ENCODE measurements at places on chromosomes 6 and 20.

- DNase-seq, result no peak
Observed at GRCh38 chr20:34083137-34083536, 28.9 kb downstream of the EIF2S2 start.

- no peak for DNase-seq
Observed at GRCh38 chr6:170262489-170263088, 28.3 kb downstream of the DLL1 start.

- no peak for DNase-seq
Observed at GRCh38 chr6:52081237-52081636, 6.2 kb downstream of the PKHD1 start.

- DNase-seq, result no peak
Observed at GRCh38 chr6:146578054-146578453, 20.7 kb upstream of the ADGB start.

DNA sequence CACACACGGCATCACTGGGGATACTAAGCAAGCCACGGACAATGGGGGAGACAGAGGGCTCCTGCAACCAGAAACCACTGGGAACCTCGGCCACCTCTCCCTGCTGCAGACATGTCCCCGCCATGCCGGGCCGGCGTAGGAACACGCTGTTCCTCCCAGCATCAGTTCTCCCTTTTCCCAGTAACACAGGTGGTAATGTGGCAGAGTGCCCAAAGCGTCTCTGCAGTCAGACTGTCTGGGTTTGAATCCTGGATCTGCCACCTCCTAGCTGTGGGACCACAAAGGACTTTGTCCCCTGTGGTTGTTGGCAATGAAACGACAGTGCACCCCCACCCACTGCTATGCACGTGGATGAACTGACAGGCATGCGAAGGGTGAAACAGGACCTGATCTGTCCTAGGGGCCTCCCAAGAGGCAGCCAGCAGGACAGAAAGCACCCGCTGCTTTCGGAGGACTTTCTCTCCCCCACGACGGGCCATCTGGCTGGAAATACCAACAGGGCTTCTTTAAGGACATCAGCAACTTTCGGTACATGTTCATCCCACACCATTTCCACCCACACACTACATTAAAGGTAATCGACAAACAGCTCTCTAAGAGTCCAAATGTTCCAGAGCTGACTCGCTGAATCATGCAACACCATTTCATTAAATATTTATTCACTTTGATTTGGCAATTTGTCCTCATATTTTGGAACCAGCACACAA is 74.1 kb downstream of the SULF2 start:
- no peak for DNase-seq

DNA sequence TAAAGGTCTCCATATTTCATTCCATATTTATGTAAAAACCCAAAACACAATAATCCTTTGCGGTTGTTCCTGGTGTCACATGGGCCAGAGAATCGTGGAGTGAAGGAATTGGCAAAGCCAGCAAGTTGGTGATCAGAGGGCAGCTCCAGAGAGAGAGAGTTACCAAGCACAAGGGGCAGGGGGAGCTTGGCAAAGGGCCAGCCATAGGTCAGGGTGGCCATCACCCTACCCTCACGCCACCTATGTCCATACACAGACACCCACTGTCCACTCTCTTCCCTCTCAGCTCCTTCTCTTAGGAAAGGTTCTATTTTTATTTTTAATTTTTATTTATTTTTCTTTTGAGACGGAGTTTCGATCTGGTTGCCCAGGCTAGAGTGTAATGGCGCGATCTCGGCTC is 163.2 kb upstream of the JARID2 start:
- no peak for DNase-seq

GRCh38 chr6:166726201-166726600 is 99.2 kb upstream of the RPS6KA2 start:
- DNase-seq, result no peak

- DNase-seq, result no peak
Observed at GRCh38 chr20:16100767-16101166, 472.5 kb downstream of the KIF16B start.

DNA sequence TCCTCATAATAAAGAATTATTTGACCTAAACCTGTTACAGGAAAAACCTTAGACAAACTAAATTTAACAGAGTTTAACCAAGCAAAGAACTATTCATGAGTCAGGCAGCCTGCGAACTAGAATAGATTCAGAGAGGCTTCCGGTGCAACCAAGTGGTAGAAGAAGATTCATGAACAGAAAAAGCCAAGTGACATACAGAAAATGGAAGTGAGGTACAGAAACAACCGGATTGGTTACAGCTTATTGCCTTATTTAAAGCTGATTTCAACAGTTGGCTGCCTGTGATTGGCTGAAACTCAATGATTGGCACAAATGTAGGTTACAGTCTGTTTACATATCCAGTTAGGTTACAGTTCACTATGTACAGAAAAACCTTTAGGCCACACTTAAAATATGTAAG is 10.1 kb downstream of the PPP1R3G start:
- no peak for DNase-seq

- DNase-seq, result no peak
Observed at GRCh38 chr6:1468126-1468525, 78.8 kb downstream of the FOXF2 start.

- peak; percentile 16 for DNase-seq
Observed at GRCh38 chr6:70686548-70687133, 19.0 kb downstream of the SMAP1 start.

- no peak for DNase-seq
Observed at GRCh38 chr6:28871335-28872156, 52.2 kb downstream of the TRIM27 start.

- DNase-seq, result no peak
Observed at GRCh38 chr20:48153523-48153922, 368.2 kb upstream of the SULF2 start.

DNA sequence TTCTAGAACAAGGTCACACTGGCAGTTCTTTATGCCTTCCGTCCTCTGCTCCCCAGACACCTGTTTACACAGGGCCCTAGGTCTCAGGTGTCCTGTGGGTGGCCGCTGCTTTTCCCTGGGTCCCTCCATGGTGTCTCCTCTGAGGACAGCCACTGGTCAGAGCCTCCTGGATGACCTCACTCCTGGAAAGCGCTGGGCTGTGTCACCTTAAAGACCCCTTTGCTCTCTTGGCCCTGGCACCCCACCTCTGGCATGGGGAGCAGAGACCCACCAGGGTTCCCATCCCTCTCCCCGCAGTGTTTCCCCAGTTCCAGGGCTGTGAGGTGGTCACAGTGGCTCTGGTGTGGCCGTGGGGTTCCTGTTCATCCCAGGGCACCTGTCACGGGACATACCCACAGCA is 33.9 kb downstream of the NTSR1 start:
- no peak for DNase-seq

GRCh38 chr6:156169371-156169770 is 607.8 kb upstream of the ARID1B start:
- DNase-seq, result no peak

- no peak for DNase-seq
Observed at GRCh38 chr6:151858294-151858693, 50.8 kb downstream of the ESR1 start.

GRCh38 chr6:90885611-90886056 is 298.8 kb upstream of the MAP3K7 start:
- DNase-seq, result no peak

DNA sequence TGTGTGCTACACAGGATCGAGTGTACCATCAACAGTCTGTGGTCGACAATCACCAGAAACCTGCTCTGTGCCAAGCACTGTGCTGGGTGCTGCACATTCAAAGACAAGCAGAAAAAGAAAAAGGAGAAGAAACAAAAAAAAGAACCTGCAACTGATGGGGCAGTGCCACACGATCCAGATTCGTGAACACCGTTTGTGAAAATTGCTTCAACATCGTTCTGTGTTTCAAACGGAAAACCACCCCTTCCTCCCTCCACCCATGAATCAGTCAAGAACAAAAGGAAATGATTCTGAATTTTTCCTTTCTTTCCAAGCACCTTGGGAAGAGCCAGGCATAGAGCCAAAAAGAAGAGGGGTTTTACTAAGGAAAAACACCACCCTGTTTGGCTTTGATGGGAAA is 129.2 kb upstream of the ARID1B start:
- DNase-seq, result no peak

DNA sequence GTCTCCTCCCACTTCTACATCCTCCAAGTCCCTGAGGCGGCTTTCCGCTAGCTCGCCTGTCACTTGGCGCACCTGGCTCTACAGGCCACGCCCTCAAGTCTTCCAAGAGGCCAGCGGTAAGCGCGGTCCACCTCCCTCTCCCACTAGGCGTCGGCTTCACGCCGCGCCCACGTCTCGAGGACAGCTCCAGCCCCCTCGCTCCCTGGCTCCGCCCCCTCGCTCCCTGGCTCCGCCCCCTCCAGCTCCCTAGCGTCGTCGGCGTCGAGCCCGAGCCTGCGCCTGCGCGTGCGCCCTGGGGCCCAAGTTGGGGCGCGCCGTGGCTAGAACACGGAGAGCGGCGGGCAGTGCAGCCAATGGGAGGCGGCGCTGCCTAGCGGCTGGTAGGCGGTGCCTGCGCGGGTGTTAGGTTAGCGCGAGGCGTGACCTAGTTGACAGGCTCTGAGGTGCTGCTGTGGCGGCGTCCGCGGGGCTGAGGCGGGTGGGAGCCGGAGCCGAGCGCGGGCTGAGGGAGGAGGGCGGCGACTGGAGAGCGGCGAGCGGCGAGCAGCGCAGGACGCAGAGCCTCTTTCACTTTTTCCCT is at the start of gene MACROD2:
MACROD2 (plus strand) TSS at position 431 of the 580 bp plus-strand sequence.
- no peak for DNase-seq

DNA sequence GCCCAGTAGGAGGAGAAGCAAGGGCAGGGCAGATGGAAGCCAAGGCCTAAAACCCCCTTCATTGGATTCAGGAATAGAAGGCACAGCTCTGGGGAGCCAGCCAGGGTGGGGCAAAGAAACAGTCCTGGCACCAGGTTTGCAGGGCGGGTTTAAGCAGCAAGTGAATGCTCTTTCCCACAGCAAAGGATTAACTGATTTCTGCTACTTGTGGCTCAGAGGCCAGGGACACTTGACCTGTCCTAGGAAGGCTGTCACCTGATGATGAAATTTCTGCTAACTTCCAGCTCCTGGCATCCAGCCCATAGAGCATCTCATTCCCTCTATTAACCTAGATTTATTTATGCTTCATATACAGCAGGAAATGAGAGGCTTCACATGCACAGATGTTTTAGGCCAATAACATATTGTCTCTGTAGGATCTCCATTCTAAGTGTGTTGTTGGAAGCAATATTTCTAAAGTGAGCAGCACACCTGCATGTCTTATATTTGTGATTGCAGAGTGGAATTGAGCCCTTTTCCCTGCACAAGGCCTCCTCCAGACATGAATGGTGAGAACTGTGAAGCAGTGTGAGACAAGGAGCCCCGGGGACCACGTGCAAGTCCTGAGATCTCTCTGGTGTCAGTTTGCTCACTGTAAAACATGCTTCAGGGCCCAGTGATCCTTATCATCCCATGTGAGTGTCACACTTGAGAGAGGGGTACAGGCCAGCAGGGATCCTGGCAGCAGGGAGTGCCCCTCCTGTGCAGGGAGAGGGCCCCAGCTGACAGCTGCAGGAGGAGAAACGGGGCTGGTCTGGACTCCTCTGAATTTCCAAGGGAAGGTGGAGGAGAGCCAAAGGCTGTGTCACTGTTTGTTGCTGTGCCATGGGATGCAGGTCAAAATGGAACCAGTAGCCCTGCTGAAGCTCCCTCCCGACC is 41.1 kb upstream of the CST5 start:
- no peak for DNase-seq

DNA sequence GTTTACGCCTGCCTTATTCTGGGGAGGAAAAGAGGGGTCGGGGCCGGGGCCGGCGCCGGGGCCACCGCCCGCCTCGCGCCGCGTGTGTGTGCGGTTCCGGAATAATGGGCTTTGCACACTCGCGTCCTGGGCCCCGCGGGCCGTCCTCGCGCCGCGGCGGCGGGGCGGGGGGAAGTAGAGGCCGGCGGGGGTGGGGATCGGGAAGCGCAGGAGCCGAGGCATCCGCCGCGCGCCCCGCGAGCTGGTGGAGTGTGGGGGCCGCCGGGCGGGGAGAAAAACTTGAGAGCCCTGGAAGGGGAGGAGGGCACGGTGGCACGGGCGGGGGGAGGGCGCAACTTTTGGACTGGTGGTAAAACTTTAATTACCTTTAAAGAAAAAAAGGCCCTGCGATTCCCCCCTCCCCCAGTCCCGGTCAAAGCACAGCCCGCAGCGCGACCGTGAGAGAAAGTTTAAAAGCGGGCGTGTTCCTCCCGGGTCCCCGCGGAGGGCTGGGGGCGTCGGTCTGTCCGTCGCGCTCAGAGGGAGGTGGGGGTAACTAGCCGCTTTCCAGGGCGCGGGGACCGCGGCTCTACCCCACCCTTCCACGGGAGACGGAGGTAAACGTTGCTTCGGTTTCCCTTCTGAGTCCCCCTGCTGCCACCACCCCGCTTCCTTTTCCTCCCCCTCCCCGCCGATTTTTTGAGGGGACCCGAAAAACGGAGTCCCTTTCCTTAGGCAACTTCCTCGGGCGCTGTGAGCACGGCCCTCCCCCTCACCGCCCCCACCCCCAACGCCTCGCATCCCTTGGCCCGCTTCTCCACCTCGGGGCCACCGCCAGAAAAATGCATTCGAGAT is 1.9 kb downstream of the L3MBTL3 start:
- peak; percentile 42 for DNase-seq

GRCh38 chr6:1724124-1724523 is 114.4 kb downstream of the FOXC1 start:
- DNase-seq, result no peak

- no peak for DNase-seq
Observed at GRCh38 chr6:35492258-35492973, 4.5 kb downstream of the TEAD3 start.

GRCh38 chr20:54025251-54025771 is 45.1 kb downstream of the BCAS1 start:
- DNase-seq, result no peak

DNA sequence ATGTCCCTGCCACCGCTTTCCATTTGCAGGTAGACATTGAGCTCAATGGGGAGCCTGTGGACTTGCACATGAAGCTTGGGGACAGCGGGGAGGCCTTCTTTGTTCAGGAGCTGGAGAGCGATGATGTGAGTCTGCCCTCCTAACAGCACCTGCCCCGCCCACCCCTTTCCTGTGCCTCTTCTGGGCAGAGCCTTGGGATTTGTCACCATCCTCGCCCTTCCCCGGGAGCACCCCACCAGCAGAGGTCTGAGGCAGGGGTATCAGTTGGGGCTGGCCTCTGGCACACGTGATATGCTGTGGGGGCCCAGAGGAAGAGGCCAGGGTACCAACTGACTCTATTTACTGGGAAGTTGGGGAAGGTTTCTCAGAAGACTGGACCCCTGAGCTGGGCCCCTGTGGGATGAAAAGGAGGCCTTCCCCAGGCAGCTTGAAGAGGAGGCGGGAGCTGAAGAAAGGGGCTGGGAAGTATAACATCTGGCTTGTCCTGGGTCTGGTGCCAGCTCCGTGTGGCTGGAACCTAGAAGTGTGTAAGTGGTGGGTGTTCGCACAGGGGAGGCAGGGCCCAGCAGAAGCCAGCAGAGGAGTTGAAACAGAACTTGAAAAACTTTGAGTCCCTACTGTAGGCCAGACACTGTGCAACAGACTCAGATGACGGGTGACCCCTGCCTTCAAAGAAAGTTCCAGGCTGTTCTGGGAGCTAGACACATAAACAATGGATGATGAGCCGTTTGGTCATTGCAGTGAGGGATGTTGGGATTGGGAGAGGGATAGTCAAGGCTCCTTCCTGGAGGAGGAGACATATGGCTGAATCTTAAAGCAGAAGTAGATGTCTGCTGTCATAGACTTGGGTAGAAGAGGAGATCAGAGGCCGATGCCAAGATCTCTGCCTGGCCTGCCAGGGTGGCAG is 7.2 kb downstream of the LPIN3 start:
- no peak for DNase-seq
